Fibroblast of skin of left biceps (primary cell): ENCODE measurements at places on chromosomes 7 and 10.

- DNase-seq = no peak
Observed at GRCh38 chr7:40945788-40946187, 757.1 kb downstream of the INHBA start.

- no peak for DNase-seq
Observed at GRCh38 chr10:3959370-3960325, 174.6 kb upstream of the KLF6 start.

GRCh38 chr7:97697396-97697795, 34.5 kb upstream of the TAC1 start:
- DNase-seq = no peak

DNA sequence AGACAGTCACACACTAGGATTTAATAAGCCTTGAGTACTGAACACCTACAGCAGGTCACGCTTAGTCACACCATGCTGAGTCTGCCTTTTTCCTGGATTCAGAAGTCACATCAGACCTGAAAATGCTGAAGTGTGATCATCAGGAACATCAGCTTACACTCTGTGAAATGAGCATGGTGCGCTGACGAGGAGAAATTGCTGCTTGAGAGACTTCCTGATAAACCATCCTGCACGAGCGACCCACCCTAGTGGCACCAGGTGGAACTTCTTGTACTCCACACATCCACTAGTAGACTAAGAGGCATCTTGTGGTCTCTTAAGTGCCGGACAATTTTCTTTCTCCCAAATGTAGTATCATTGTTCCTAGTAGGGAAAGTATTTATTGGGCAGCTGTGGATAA, 51.8 kb upstream of the MRLN start:
- DNase-seq = no peak

- no peak for DNase-seq
Observed at GRCh38 chr7:135761751-135762488, 13.3 kb upstream of the FAM180A start.

- DNase-seq = peak; percentile 53
Observed at GRCh38 chr10:113431398-113432160, 121.3 kb upstream of the HABP2 start.

DNA sequence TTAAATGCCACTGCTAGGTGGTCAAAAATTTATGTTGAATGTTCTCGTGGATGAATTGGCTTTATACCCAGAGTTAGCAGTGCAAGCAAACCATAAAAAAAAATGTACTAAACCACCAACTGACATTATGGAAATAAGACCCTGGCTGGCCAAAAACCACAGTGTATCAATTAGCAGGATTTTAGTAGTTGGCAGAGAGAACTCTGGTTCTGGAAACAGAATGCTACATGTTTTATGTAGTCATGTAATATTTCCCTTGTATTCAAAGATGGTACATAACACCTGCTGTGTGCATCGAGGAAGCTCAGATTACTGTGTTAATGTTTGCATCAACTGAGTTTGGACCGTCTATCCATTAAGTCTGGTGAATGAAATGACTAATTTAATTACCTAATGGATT, 618.5 kb downstream of the CCSER2 start:
- DNase-seq = no peak
